Activated naive CD4-positive, alpha-beta T cell treated with anti-CD3 and anti-CD28 coated beads, Interleukin-2, amount 10 ng/mL, durations not matched to agents 7 days and 5 days (primary cell): ENCODE measurements at places on chromosomes 11 and 22.

GRCh38 chr11:2584812-2585565 lies 114.8 kb downstream of the KCNQ1OT1 start:
- DNase-seq: peak; percentile 19

- no peak for DNase-seq
Measured at GRCh38 chr11:12684315-12684714, 10.1 kb downstream of the TEAD1 start.

DNA sequence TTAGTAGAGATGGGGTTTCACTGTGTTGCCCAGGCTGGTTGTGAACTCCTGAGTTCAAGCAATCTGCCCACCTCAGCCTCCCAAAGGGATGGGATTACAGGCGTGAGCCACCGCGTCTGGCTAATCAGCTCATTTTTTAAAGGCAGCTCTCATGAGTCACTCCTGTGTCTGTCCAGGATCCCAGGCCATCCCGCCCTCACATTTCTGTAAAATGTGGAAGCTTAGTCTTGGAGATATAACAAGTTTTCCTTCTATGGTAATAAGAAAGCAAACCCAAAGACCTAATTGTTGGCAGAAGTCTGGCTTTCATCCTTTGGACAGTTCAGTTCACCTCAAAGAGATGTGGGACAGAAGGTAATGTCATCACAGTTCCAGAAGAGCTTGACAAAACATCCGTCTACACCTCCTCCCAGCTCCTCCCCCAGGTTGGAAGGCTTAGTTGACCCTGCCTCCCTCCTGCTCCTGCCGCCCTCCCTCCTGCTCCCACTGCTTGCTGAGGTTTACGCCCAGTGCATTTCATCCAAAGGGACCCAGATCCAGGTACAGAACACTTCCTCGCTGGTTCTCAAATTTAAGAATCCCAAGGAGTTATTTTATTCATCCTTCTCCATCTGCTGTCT lies 6.4 kb downstream of the DRD2 start:
- no peak for DNase-seq

- no peak for DNase-seq
Measured at GRCh38 chr11:73243093-73243485, 25.0 kb downstream of the P2RY2 start.

GRCh38 chr11:117072517-117073461 lies 25.4 kb downstream of the SIK3 start:
- DNase-seq: no peak

- peak; percentile 75 for DNase-seq
Measured at GRCh38 chr11:2898366-2899079, 12.9 kb upstream of the CDKN1C start.

DNA sequence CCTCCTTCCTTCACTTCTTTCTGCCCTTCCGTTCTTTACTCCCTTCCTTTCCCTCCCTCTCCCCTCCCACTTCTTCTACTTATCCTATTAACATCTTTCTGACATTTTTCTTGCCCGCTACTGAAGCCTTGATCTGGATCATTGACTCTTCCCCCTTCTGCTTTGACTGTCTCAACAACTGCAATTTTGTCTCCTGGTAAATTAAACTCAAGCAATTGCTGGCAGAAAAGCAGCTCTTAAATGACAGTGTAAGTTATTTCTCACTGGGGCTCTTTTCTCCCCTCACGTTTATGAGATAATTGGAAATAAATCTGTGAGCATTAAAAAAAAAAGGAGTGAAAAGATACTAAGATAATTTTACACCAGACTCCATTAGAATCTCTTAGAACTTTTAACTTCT lies 120.0 kb downstream of the SLC17A6 start:
- no peak for DNase-seq

DNA sequence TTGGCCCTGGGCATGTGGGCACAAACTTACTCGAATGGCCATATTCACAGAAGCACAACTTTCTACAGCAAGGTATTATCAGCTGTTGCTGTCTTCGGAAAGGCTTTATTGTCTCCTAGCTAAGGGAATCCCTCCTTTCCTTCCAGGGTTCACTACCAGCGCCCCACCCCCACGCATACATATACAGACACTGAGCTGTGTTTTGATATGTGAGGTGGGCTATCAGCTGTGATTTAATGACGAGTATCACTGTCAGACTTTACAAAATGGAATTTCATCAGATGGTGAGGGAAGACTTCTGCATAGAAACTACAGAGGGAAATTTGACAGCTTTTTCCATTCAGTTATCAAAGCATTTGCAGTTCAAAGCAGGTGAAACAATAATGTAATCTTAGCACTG lies 730.2 kb downstream of the NTM start:
- no peak for DNase-seq

- DNase-seq: no peak
Measured at GRCh38 chr11:119765628-119766027, 36.6 kb upstream of the NECTIN1 start.

- no peak for DNase-seq
Measured at GRCh38 chr22:29665486-29665885, 54.3 kb upstream of the CABP7 start.

GRCh38 chr22:19152942-19153883 lies 3.1 kb upstream of the GSC2 start:
- DNase-seq: no peak

GRCh38 chr11:128687321-128687720 lies 6.6 kb upstream of the FLI1 start:
- peak; percentile 37 for DNase-seq

- no peak for DNase-seq
Measured at GRCh38 chr22:46905415-46905814, 143.0 kb downstream of the TBC1D22A start.

DNA sequence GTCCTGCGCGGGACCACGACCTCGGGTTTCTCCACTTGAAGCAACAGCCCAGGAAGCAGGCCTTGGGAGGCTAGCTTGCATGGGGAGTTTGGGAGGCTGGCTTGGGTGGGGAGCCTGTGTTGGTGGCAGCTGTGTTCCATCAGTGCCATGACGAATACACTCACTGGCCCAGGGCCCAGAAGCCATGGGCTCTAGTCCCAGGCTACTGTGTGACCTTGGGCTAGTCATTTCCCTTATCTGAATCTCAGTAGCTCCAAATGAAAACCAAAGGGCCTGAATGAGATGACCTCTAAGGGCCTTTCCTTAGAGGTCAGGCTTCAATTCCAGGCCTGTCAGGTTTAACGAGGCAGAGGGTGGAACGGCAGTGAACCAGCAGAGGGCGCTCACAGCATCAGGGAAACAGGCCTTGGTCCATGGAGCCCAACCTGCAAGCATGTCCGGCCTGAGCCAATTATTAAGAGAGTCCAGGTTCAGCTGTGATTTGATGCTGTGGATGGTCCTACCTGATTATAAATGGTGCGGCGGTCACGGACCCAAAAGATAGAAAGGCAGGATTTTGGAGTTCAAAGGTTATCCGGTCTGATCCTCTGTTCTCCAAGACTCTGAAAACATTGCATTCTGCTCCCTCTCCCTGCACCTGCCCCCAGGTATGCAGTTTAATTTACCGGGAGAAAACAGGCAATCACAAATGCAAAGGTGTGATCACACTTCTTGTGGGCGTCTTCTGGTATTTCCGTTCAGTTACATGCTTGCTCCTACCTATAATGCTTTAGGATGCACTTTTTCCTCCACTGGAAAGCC lies 15.9 kb downstream of the PTPN5 start:
- DNase-seq: peak; percentile 77

DNA sequence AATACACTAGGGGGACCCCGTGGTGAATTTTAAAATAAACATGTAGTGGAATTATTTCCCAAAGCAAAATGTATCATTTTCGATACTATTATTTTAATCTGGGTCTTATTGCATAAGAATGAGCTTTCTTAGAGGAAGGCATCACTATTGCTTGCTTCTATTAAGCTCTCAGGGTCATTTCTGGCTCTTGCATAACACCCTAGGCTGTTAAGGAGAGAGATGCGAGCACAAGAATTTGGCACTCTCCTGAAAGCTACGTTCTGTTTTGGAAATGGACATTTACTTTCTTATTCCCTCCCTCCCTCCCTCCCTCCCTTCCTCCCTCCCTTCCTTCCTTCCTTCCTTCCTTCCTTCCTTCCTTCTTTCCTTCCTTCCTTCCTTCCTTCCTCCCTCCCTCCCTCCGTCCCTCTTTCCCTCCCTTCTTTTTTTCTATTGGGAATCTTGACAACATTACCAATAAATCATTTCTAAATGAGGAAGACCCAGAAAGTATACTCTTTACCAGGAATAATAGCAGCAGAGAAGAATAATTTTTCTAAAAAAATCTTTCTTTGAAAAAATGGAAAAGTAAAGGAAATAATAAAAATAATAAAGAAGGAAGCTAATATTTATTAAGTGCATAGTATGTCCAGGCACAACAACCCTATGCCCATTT lies 83.6 kb upstream of the BDNF start:
- DNase-seq: no peak

- no peak for DNase-seq
Measured at GRCh38 chr11:130798280-130798679, 118.0 kb downstream of the SNX19 start.

- no peak for DNase-seq
Measured at GRCh38 chr22:30206944-30207343, 39.6 kb downstream of the LIF start.

DNA sequence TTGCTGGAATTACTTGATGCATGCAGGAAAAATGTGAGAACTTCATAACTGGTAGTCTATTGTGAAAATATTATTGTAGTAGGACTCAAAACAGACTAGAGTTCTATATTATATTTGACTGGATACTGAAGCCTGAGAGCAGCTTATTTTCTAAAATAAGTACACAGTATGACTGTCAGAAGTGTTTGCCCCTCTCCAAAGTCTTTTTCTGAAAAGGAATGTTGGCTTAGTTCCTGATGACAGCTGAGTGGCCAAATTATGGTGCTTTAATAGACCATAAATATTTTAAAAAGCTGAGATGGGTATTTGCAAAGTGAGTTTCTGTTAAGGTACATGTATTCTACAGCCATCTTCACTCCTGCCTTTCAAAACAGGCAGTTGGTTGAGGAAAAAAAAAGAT lies 13.1 kb downstream of the ZBED5 start:
- DNase-seq: no peak

- peak; percentile 8 for DNase-seq
Measured at GRCh38 chr11:77203901-77204753, 76.1 kb downstream of the MYO7A start.

- no peak for DNase-seq
Measured at GRCh38 chr11:4936745-4937144, 10.7 kb downstream of the OR51A4 start.

GRCh38 chr11:113001709-113002108 lies 40.5 kb downstream of the NCAM1 start:
- DNase-seq: no peak

- DNase-seq: peak; percentile 91
Measured at GRCh38 chr11:18105802-18106574, at the start of gene SAAL1. Gene SAAL1, minus strand, starts transcription at chr11:18106082. Its CDS starts 41 bp downstream, at chr11:18106041.

GRCh38 chr11:16280256-16280682 lies 76.1 kb downstream of the SOX6 start:
- peak; percentile 25 for DNase-seq

GRCh38 chr11:72308226-72309073 lies 64.5 kb upstream of the PHOX2A start:
- DNase-seq: no peak

DNA sequence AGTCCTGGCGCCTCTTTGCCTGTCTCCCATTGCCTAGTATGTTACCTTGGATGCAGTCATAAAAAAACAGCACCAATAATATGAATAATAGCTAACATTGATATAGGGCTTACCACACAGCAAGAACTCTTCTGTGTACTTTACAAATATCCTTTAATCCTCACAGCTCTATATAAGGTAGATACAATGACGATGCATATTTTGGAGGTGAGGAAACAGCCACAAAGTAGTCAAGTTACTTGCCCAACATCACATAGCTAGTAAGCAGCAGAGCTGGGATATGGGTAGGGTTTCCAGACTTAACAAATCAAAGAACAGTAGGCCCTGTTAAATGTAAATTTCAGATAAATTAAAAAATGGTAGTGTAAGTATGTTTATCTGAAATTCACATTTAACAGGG lies 128.8 kb downstream of the ST3GAL4 start:
- no peak for DNase-seq

DNA sequence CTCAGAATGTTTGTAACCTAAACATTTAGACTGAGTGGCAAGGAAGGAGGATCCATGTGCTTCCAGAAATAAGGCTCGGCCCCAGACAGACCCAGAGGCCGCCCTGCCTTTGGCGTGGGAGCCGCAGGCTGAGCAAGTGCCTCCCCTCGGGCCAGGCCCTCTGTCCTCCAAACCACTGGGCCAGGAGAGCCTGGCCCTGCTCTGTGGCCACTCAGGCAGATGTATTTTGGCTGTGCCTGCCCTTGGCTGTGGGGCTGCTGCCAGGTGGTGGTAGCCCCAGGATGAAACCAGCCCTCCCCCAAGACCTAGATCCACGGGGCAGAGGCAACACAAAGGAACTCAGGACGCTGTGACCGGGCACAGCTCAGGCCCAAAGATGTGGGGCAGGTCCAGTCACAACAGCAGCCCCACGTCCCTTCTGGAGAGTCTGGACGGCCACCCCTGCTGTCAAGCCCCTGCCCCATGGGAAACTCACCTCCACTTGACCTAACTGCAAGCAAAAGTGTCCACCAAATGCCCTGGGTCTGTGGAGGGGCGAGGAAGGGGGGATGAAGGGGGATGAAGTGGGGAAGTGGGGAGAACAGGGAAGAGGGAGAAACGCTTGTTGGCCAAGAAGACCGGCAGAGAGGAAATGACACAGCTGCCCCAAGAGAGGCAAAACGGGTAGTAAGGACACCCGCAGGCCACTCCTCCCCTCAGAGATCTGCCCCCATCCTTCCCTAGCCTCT lies 24.0 kb downstream of the PISD start:
- no peak for DNase-seq

DNA sequence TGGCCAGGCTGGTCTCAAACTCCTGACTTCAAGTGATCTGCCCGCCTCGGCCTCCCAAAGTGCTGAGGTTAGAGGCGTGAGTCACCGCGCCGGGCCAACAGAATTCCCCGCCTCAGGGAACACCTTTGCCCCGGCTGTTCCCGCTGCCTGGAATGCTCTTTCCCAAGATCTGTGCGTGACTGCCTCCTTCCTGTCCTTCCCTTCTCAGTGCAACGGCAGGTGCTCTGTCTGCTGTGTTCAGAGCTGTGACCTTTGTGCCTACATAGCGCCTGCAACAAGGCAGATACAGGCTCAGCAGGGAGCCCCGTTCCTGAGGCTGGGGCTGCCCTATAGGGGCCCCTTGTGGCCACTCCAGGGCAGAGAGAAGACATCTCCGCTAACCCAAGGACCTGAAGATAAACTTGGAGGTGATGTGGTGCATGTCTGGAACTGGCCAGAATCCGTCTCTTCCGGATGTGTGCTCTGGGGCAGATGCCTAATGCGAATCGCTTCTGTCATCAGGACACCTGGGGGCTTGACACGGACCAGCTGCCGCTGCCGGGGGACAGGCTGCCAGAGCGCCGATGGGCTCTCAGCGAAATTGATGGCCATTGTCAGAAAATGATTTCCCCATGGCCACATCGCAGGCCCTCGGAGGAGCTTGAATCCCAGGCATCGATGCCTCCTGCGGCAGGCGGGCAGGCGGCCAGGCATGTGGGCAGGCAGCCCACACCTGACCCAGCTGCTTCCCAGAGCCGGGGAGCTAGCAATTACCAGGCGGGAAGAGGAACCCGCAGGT lies 43.5 kb upstream of the TCF20 start:
- peak; percentile 77 for DNase-seq

DNA sequence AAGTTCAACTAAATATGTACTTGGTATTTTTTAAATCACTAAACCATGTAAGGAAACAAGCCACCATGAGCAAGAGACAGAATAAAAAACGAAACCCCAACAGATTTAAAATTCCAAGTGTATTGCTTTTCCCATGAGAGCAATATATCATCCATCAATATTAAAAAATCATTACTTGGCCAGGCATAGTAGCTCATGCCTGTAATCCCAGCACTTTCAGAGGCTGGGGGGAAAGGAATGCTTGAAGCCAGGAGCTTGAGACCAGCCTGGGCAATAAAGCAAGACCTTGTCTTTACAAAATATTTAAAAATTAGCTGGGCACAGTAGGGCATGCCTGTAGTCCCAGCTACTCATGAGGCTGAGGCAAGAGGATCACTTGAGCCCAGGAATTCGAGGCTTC lies 190.8 kb downstream of the TTC28 start:
- no peak for DNase-seq
